Stimulated activated CD8-positive, alpha-beta memory T cell treated with anti-CD3 and anti-CD28 coated beads, Interleukin-2, amount 100 ng/mL, for 1 hour (primary cell): ENCODE measurements at places on chromosomes 2 and 18.

- DNase-seq = no peak
Observed at GRCh38 chr2:14245901-14246300, 386.6 kb upstream of the LRATD1 start.

DNA sequence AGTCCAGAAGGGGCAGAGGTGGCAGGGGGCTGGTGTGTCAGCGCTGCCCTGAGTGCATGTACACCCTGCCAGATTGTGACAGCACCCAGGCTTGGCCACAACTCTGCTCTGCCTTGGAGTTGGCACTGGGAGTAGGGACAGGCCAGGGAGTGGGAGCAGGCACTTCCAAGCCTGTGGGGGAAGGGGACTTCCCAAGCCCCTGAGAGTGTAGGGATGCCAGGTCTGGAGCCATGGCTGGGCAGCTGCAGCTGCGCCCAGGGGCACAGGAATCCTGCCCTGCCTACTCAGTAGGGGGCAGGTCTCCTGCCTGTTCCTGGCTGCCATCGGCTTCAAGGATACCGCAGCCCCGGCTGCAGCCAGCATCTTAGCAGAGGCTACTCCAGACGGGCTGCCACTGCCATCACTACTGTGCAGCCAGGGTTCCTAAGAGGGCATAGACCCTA lies 109.4 kb downstream of the CALCRL start:
- DNase-seq = no peak

DNA sequence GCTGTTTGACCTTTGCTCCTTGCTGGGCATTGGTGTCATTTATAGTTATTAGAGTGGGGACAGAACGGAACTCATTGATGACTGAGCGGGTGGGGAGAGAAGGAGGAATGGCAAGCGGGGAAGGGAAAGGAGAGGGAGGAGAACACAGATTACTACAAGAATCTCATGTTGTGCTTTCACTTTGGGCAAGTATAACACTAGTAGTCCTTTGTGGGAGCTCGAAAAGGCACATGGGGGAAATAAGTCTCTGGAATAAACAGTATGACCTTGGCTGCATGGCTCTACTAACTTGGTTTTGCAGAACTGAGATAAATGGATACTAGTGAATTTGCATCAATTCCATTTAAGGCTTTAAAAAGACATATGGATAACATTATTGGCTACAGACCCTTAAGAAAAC lies 161.7 kb upstream of the NABP1 start:
- no peak for DNase-seq

DNA sequence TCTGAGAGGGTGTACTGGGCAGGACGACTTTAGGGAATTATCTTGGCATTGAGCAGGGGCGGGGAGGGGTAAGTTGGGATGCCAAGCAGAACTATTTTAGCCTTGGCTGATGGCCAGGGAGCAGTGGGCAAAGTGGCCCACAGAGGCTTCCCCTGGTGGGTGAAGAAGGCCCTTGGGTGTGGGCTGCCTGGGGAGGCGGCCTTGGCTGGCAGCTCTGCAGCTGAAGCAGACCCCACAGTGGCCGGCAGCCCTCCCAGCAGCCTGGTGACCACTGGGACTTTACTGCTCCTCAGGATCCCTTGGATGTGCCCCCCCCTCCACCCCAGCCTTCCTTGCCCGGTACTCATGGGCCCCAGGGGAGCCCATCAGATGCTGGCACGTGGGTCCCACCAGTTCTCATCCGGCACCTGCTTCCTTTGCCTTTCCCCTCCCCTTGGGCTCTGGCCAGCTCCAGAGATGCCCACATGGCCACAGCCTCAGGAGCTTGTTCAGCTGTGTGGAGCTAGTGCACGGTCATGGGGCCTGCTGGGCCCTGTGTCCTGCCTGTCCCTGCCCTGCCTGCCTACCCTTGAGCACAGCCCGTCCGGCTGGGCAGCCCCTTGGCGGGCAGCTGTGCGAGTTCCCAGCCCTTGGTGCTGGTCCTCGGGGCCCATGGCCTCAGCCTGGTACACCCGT lies 122.1 kb upstream of the HS6ST1 start:
- DNase-seq = no peak

DNA sequence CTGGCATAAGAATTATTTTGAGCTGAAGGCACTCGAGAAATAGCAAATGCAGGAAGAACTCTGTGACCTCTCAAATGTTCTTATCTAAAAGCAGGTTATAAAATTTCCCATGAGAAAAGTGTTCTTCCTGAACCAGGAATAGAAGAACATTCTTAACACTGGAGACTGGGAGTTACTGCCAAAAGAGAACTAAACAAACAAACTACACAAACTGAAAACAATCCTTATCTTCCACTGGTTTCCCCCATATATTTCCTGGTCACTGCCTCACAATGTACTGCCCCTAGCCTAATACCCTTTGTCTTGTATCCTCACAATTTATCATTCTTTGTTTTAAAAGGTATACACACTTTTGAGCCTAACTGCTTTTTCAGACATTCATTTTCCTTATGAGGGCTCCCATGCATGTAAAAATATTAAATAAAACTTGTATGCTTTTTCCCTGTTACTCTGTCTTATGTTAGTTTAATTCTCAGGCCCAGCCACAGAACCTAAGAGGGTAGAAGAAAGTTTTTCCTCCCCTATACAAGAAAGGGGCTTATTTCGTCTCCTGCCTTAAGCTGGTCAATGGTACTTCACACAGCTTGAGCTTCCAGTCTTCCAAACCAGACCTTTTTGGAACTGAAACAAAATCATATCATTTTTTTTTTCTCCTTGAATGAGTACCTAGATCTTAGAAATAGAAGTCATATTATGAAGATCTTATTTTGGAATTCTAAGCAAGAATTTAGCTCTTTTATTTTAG lies 110.6 kb downstream of the MSTN start:
- no peak for DNase-seq

GRCh38 chr2:102803041-102803896 lies 41.4 kb downstream of the TMEM182 start:
- DNase-seq = no peak

GRCh38 chr18:26207937-26208336 lies 18.3 kb upstream of the TAF4B start:
- DNase-seq = no peak

DNA sequence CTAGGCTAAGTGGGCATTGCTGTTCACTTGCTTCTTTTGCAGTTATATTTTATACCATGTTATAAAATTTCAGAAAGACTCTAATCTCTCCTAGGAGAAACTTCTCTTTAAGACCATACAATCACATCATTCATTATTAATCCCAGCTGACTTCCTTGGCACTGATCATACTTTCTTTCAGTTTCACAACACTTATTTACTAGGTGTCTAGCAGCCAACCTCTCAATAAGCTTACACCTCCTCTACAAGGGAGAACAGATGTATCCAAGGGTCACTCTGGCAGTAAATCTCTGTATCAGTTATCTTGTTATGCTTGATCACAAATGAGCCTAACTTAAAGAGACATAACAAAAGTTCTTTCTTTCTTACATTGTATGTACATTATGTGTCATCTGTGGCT lies 69.8 kb upstream of the EPB41L5 start:
- no peak for DNase-seq

GRCh38 chr2:98269830-98270229 lies 76.4 kb upstream of the CNGA3 start:
- no peak for DNase-seq

GRCh38 chr2:186467421-186467820 lies 18.6 kb upstream of the ZC3H15 start:
- no peak for DNase-seq

GRCh38 chr2:65512783-65513182 lies 80.4 kb upstream of the SPRED2 start:
- no peak for DNase-seq

- DNase-seq = no peak
Observed at GRCh38 chr18:9466846-9467245, 8.5 kb upstream of the RALBP1 start.

- no peak for DNase-seq
Observed at GRCh38 chr2:236895497-236895896, 190.2 kb upstream of the COPS8 start.
